ENCODE measurements at places on chromosomes 11 and 22.

DNA sequence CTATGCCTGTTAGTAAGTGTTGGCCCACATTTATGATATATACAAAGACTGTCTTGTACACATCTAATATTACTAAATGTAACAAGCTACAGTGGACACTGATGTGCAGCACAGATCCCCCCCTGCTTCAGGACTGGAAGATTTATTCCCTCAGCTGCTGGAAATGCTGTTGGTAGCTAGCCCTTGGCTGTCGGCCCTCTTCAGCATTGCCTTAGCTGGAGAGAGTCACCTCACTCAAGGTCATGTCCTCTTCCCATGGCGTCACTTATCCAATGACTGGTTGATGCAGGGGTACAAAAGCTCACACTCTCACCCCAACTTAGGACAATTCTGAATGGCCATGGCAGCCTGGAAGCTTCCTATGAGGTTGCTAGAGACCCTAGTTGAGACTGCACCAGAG, 312.7 kb downstream of the SOX6 start:
- no peak for DNase-seq

DNA sequence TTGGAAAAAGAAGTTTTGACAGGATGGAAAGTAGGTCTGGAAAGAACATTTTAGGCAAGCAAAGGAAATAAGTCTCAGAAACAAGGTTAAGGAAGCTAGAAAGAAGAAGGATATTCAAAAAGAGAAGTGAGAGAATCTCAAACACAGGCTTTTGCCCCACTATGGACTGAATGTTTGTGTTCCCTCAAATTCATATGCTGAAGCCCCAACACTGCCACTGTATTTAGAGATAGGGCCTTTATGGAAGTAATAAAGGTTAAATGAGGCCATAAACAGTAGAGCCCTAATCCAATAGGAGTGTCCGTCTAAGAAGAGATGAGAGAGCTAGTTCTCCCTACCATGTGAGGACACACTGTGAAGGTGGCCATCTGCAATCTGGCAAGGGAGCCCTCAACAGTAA, 20.6 kb upstream of the RPS13 start:
- DNase-seq: no peak

DNA sequence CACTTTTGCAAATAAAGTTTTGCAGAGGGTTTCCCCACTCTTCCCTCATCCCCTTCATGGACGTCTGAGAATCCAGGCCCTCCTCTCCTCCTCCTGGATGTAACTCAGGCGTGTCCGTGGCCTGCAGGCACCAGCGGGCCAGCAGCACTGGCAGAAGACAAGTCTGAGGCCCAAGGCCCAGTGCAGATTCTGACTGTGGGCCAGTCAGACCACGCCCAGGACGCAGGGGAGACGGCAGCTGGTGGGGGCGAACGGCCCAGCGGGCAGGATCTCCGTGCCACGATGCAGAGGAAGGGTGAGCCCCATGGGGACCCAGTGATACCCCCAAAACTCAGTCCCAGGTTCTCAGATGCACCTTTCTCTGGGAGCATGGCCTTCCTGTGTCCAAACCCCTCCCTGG, 14.4 kb downstream of the TUB start:
- DNase-seq: no peak

DNA sequence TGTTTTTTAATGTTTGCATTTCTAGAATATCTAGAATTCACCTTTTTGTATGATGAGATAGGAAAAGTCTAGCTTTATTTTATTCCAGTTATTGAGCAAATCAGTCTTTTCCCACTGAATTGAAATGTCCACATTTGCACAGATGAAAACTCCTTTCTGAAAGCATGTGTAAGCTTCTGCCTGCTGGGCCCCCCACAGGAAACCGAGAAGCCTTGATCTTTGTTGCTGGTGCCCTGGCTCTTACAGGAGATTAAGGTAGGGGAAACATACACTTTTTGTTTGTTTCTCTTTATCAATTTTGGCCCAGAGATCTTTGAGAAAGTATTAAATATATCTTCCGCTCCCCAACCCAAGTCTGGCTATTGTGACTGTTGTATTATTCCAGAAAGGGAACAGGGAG, 87.2 kb upstream of the GNAZ start:
- DNase-seq: peak; percentile 57

GRCh38 chr11:64772303-64773018, 5.9 kb downstream of the SF1 start:
- DNase-seq: no peak

DNA sequence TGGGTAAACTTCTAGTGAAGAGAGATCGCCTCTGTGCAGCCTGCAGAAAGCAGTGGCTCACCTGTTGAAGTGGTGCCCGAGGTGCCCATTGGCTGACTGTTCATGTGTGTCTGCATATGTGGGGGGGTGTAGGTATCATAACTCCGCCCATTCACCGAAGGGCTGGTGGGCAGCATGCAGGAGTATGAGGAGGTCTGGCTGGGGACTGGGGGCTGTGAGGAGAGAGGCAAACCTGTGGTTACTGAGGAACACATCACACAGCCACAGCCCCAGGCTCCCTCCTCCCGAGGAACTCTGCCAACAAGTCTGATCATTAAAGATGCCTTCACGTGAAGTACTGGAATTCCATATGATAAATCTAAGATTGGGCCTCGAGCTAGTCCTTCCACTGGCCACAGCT, 20.5 kb downstream of the PAX6 start:
- no peak for DNase-seq

- no peak for DNase-seq
These were observed 51.6 kb downstream of the CLMP start for GRCh38 chr11:123143476-123143875.

- no peak for DNase-seq
These were observed 126.6 kb upstream of the MPPED2 start for GRCh38 chr11:30712749-30713148.

GRCh38 chr11:63564056-63564774, 1.0 kb upstream of the PLAAT2 start:
- no peak for DNase-seq

DNA sequence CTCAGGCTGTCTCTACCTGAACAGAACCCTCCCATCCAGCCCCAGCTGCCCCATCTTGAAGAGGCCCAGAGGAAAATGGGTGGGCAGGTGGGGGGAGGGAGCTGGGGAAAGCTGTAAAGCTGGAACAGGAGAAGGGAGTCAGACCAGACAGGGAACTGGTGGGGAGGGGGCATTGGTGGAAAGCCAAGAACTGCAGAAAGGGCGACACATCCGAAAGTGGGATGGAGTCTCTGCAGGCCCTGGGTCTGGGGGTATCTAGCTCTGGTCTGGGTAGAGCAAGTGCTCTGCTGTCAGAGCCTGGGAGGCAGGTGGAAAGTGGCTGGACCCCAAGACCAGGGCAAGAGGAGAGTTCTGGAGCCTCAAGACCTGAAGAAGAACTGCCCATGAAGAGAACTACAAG, 7.7 kb downstream of the TMPRSS13 start:
- DNase-seq: no peak

GRCh38 chr11:93370260-93370659, 39.7 kb downstream of the DEUP1 start:
- DNase-seq: no peak

DNA sequence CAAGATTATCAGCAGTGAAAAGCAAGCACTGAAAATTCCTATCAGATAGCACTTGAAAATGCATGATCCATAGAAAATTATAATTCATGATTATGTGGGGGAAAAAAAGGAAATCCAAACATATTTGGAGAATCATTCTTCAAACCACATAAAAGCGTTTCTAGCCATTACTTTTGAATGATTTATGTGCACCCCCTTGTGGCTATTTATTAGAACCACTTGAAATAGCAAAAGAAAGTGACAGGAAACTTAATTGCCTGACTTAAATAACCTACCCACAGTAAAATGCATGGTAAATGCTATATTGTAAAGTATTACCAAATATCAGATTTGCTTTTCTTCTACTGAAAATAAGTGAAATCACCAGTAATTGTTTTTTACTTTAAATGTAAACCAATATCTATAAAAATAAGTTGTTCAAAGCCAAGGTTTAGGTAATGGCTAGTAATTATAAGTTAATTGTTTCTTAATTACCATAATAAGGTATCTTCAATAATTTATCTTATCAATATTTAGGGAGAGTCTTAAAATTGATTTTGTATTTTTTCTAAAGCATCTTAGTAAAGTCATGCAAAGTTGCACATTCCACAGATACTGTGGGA, 168.5 kb downstream of the ARHGAP42 start:
- no peak for DNase-seq

DNA sequence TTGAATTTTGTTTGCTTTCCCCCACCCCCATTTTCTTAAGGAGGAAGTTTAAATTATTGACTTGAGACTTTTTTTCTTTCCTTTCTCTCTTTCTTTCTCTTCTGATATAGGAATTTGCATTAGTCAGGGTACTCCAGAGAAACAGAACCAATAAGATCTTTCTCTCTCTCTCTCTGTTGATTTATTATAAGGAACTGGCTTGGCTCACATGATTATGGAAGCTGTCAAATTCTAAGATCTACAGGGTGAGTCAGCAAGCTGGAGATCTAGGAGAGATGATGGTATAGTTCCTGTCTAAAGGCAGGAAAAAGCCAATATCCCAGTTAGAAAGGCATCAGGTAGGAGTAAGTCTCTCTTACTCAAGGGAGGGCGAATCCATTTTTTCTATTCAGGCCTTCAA, 64.0 kb downstream of the CCDC81 start:
- DNase-seq: no peak

- DNase-seq: no peak
These were observed 6.0 kb downstream of the PKNOX2 start for GRCh38 chr11:125170510-125171031.

GRCh38 chr22:28829358-28830181, 29.2 kb upstream of the XBP1 start:
- DNase-seq: peak; percentile 86

Data from DND-41 (cell line).